ENCODE measurements at places on chromosomes 2 and 18. TPM values are rescaled to one million over a fixed set of nuclear protein-coding genes. Genes with fewer than 3 reads are reported as not detected.

DNA sequence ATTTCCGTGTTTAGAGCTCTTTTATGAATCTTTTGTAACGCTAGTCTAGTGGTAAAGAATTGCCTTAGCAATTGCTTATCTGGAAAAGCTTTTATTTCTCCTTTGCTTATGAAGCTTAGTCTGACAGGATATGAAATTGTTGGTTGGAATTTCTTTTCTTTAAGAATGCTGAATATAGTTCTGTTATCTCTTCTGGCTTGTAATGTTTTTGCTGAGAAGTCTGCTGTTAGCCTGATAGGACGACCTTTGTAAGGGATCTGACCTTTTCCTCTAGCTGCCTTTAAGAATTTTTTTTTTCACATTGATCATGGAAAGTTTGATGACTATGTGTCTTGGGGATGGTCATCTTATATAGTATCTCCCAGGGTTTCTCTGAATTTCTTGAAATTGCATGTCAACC is 101.1 kb downstream of the TRABD2A start:
- DNase-seq, result no peak

GRCh38 chr18:46069524-46069923 is 2.5 kb downstream of the PSTPIP2 start:
- no peak for DNase-seq

DNA sequence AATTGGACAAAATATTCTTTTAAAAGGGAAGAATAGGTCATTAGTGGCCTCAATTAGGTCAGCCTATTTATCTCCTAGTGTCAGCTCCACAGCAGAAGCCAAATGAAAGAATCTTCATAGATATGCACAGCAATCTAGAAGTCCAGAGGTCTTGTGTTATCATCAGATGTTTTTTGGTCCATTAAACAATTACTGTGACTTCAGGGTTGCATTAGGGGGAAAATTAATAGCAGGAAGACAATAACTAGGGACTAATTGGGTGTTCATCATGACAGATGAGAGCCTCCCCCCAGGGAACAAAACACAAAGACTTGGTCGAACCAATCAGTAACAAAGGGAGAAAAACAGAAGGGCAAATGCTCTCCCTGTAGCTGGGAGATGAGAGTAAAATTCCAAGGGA is 264.7 kb downstream of the PTH2R start:
- DNase-seq, result no peak

GRCh38 chr2:34345030-34345429 is 745.9 kb upstream of the FAM98A start:
- DNase-seq, result no peak

FSIP2 gene
- 0.25 TPM for total RNA-seq

FHOD3 gene
- 0.96 TPM for total RNA-seq

SP100 gene
- total RNA-seq, result 147 TPM

NEU2 gene
- total RNA-seq, result not detected

RUFY4 gene
- not detected for total RNA-seq

GRCh38 chr2:147096671-147097070 is 748.2 kb upstream of the ACVR2A start:
- DNase-seq, result no peak

CHRNG gene
- not detected for total RNA-seq

DNA sequence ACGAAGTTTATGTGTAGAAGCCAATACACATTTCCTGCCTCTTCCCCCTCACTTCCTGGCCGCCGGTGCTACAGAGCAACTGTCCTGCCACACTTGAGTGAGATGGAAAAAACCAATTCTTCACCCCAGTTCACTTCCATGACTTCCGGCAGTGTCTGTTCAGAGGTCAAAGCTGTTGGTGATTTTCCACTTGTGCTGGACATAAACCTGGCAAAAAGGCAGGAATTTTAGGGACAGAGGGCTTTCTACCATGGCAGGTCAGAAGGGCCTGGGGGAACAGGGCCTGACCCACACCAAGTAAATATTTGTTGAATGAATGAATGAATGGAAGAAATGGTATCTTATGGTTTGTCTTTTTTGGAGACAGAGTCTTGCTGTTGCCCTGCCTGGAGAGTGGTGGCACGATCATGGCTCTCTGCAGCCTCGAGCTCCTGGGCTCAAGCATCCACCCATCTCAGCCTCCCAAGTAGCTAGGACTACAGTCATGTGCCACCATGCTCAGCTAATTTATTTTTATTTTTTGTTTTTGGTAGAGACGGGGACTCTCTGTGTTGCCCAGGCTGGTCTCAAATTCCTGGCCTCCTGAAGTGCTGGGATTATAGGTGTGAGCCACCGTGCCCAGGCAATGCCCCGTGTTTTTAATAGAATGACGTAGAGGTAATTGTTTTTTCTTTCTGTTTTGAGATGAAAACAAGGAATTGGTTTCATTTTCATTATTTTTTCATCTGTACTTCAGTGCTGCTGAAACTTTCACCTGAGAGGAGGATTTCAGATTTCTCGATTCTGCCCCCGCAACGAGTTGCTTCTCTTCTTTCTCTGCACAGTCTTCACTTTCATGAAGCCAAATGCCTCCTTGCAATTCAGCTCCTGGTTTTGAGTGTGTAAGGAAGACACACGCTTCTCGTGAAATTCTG is 48.0 kb upstream of the LPIN2 start:
- no peak for DNase-seq

DNA sequence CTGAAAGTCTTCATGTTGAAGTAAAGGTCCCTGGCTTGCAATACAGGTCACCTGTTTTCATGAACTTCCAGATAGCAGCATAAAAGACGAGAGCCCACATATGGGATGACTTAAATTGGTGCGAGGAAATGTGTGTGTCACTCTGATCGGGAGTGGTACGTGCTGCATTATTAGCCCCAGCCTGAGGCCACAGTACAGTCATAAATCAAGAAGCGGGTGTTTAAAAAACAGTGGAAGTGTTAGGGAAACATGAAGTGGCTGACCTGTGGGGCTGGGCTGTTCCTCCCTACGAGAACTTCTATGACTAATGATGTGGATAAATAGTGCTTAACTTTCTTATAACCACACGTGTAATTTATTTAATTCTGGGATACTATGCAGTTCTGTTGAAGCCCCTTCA is 24.4 kb downstream of the RDH14 start:
- no peak for DNase-seq

DNA sequence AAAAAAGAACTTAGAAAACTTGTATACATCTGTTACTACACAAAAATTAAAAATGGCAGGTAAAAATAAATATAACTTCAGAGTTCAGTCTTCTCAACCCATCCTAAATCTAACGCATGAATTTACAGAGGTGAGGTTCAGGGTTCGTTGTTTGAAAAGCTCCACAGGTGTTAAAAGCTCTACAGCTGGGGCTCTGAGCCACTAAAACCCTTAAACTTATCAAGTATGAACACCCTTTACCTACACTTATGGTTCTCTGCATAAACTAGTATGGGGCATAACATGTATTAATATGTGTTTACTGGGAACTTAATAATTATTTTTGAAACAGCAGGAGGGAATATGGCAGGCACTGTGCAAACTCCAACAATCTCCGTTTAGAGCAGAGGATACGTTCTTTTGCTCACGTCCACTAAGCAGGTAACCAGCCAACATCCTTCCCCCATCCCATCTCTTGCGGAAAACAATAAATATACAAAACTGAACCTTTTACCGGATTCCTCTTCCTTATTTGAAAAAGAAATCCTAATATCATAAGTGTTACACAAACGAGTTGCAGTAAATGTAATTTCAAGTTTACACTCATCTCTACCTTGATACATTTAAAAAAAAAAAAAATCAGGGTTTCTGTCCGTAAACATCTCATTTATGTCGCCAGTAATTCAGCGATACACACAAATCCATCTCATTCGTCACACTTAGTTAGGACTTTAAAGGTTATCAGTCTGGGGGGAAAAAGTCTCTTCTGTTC is 1.3 kb downstream of the PIAS2 start:
- DNase-seq, result no peak

DRC1 gene
- total RNA-seq, result not detected

DNA sequence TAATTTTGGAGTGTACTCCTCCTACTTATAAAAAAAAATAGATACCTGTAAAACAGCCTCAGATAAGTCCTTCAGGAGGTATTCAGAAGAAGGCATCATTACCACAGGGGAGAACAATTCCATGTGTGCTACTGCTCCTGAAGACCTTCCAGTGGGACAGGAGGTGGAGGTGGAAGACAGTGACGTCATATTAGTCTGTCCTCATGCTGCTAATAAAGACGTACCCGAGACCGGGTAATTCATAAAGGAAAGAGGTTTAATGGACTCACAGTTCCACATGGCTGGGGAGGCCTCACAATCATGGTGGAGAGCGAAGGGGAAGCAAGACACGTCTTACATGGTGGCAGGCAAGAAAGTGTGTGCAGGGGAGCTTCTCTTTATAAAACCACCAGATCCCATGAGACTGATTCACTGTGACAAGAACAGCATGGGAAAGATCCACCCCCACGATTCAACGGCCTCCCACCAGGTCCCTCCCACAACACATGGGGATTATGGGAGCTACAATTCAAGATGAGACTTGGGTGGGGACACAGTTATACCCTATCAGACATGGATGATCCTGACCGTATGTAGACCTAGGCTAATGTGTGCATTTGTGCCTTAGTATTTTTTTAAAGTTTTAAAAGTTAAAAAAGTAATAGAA is 98.4 kb downstream of the NDUFA10 start:
- DNase-seq, result no peak

DNA sequence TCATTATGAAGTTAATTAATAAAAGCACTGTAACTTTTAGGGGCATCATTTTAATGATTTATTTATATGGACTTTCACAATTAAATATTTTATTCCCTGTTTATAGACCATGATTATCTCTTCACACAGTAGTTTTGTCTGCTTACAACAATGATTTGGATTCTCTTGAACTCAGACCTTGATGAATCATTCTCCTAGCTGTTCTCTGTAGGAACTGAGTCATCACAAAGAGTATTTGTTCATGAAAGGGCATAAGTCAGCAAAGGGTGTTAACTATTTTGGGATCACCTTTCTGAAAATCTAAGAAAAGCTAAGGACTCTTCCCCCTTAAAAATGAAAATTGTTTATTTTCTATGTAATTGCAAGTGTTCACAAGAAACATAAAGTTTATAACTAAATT is 461.1 kb upstream of the UBE2E3 start:
- no peak for DNase-seq

SAG gene
- total RNA-seq, result not detected

DNA sequence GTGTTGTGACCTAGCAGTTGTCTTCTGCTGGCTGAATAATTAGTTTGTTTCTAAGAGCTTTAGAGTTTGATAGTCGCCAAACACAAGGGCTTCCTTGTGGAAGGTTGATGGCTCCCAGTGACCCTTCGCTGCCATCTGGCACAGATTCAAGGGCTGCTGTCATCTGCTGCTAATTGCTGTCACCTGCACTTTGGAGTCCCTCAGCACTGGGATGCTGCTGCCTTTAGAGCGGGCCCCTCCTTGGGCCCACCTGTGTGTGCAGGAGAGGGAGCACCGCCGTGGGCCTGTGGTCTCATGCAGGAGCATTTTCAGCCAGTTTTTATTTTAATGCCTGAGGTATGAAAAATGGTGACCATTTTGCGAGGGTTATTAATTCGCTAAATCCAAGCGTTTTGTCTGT is 154.0 kb upstream of the NFATC1 start:
- no peak for DNase-seq

DNA sequence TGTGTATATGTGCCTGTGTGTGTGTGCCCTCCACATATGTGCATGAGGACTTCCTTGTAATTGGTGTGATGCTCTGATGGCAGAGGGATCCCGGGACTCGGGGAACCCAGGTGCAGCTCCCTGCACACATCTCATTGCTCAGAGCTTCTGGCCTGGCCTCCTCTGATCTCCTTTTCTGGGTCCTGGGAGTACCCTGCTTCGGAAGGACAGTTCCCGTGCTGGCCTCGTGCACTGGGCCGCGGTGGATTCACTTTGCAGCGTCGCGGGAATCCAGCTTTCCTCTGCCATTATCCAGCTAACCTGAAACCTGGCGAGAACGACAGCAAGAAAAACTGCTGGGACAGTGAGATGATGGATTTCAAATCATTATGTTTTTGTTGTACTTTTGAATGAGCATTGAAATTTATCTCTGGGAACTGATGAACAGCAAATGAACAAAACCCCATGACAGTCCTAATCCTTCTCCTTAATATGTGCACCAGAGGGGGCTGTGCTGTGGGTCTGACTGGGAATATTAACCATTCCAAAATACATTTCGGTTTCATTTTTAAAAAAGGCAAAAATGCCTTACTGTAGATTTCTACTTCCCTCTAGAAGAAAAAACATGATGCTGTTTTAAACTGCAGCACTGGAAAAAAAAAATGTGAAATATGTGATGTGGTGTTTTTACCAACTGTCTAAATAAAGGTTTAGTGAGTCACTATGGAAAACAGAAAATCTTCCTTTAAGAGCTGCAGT is 78.2 kb downstream of the PTGR3 start:
- no peak for DNase-seq

DNA sequence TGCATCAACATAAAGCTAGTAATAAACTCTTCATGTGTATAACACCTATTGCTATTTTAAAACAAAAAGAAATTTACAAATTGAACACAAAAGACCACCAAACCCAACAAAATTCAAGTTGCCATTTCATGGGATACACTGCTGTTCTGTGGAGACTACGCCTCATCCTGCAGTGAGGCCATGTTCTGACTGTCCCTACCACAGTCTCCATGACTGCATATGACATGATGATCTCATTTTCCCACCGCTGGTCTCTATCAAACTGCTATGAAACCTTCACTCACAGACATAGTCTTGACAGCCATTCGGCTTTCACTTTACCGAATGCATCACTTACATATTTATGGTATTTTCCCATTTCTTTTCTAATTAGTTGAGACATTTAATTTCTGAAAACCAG is 21.2 kb upstream of the VWA3B start:
- no peak for DNase-seq

DNA sequence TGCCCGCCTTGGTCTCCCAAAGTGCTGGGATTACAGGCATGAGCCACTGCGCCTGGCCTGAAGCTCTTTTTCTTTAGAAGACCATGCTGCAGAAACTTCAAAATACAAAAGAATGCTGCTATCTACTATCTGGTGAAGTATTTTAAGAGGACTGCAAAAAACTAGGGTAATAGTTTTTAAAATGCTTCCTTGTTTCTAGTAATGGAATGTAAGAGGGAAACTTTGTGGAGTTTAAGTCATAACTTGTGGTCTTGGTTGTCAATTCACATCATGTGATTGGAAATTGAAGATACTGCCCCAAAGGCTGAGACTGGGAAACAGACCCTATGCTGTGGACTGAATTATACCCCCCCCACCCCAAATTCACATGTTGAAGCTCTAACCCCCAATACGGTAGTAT is 68.3 kb downstream of the B3GNT2 start:
- DNase-seq, result no peak

- DNase-seq, result no peak
Observed at GRCh38 chr2:2275451-2275850, 55.6 kb downstream of the MYT1L start.

IL1R2 gene
- 30.6 TPM for total RNA-seq

C2orf80 gene
- total RNA-seq, result not detected

DPP4 gene
- 11.7 TPM for total RNA-seq

DNA sequence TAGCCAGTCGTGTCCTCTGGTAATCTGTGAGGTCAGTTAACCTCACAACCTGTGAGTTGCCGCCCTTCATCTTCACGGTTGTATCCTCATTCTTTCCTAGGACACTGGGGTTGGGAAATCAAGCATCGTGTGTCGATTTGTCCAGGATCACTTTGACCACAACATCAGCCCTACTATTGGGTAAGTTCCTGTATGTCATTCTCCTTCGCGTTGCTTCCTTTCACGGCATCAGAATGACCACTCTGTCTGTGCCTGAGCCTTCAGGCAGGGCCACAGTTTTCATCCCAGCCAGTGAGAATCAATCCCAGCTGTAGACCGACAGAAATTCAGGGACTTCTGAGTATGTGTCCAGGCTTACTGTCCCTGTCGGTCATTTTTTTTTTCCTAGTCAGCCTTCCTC is 67.1 kb downstream of the RAB31 start:
- no peak for DNase-seq

EMILIN1 gene
- total RNA-seq, result 27.5 TPM

Measured in omental fat pad (tissue), 4 donors.